ENCODE measurements at places on chromosomes 1 and 21.

DNA sequence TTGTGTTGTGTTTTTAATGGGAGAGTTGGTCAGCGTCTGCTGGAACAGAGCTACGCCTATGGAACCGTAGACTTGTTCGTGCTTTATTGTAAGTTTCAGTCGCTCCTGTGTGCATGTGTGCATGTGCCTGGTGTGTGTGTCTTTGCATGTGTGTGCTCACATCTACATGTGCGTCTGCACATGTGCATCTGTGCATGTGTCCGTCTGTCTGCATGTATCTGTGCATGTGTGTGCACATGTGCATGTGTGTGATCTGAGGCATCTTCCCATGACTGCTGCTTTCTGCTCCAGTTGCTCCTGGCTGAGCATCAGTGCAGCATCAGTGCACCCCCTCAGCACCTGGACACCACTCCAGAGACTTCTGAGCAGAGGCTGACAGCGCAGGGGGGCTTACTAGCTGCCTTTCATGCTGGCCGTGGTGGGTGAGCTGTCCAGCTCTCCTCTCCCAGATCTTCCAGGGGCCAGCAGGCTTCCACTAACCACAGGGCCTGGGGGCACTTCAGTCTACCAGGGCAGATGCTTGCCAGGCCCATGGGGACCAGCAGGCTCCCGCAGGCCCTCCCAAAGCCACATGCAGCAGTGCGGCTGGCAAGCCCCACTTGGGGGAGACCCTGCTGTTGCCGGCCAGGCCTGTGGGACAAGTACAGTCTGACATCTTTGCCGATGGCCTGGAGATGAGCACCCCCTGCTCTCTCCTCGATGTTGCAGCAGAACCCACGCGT lies 47.8 kb upstream of the PCBP3 start:
- no peak for DNase-seq

GRCh38 chr1:1228187-1228586 lies 3.6 kb downstream of the SDF4 start:
- DNase-seq, result no peak

DNA sequence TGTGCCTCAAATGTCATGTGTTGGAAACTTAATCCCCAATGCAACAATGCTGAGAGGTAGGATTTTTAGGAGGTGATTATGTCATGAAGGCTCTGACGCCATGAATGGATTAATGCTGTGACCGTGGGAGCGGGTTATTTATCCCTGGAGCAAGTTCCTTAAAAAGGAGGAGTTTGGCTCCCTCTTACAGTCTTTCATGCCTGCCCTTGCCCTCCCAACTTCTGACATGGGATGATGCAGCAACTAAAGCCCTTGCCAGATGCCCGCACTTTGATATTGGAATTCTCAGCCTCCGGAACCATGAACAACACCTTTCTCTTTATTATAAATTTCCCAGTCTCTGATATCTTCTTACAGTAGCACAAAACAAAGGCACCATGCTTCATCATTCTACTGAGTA lies 685.3 kb upstream of the CHRM3 start:
- no peak for DNase-seq

DNA sequence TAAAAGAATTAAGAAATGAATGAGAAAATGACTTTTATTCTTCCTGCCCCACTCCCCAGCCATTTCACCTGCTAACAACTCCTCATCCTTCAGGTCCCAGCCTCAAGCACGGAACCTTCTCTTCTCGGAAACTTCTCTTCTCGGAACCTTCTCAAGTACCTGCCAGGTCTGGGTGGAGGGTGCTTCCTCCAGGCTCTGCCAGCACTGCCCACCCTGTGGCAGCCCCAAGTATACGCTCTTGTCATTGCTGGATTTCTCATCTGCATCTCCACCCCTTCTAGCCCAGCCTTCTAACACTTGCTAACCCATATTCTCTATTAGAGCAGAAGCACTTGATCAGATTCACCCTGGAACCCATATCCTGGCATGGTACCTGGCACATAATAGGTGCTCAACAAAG lies 3.9 kb upstream of the IFFO2 start:
- no peak for DNase-seq

GRCh38 chr1:941015-941587 lies 17.4 kb downstream of the SAMD11 start:
- no peak for DNase-seq

GRCh38 chr1:108865316-108865910 lies 8.5 kb upstream of the AKNAD1 start:
- no peak for DNase-seq

- no peak for DNase-seq
Observed at GRCh38 chr21:42781150-42781970, 98.0 kb downstream of the WDR4 start.

DNA sequence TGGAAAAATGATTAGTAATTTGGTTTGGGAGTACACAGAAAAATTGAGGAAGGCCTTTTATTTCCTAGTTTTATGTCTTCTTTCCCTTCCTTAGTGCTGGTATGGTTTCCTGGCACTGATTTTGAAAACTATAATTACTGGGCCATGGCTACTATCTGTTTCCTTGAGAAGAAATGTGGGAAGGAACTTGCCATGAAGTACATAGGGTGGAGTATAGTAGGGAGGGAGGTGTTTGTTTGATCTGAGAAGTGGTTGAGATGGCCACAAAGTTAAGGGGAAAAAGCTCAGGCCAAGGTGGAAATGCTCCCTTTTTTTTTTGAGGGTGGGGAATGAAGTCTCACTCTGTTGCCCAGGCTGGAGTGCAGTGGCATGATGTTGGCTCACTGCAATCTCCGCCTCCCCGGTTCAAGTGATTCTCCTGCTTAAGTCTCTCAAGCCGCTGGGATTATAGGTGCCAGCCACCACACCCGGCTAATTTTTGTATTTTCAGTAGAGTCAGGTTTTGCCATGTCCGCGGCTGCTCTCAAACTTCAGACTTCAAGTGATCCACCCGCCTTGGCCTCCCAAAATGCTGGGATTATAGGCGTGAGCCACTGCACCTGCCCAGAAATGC lies 11.3 kb downstream of the HJV start:
- no peak for DNase-seq

- DNase-seq, result no peak
Observed at GRCh38 chr1:39131940-39132339, 72.6 kb upstream of the MACF1 start.

Measured in stimulated activated CD4-positive, alpha-beta T cell treated with anti-CD3 and anti-CD28 coated beads, Interleukin-4, amount 100 ng/mL, for 1 hour (primary cell).